ENCODE measurements at places on chromosomes 7 and 10.

DNA sequence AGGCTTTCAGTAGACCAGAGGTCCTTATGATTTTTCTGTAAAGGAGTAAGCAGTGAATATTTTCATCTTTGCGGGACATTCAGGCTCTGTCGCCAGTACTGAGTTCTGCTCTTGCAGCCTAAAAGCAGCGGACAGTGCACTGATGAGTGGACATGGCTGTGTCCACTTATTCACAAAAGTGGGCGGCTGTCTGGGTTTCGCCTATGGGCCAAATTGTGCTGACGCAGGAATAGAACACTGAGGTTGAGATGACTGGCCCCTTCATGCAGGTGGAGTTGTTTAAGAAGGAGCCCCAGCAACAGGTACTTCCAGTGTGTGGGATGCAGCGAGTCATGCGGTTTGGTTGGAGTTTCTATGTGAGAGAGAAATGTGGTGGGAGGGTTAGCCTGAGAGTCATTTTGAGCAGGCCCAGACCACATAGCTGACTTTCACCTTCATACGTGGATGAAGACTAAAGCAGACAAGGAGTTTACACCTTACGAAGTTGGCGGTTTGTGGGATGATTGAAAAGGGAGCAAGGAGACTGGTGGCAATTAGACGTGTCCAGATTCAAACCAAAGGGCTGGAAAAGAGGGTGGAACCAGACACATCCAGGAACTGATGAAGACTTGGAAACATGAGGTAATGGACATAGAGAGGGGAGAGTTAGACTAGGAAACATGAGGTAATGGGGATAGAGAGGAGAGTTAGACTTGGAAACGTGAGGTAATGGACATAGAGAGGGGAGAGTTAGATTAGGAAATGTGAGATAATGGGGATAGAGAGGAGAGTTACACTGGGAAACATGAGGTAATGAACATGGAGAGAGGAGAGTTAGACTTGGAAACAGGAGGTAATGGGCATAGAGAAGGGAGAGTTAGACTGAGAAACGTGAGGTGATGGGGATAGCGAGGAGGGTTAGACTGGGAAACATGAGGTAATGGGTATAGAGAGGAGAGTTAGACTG is 38.2 kb downstream of the WDR37 start:
- peak; percentile 65 for DNase-seq

GRCh38 chr10:88116971-88117626 is 253.7 kb downstream of the PTEN start:
- peak; percentile 74 for DNase-seq

- DNase-seq: no peak
These were observed 21.2 kb upstream of the UCN3 start for GRCh38 chr10:5343561-5343960.

- DNase-seq: no peak
These were observed 38.8 kb upstream of the LYZL1 start for GRCh38 chr10:29250066-29250465.

- peak; percentile 88 for DNase-seq
These were observed 262.8 kb upstream of the AOAH start for GRCh38 chr7:36986948-36987724.

GRCh38 chr7:27661811-27662489 is 733 bp downstream of the HIBADH start:
- DNase-seq: no peak

- no peak for DNase-seq
These were observed 42.7 kb downstream of the ZNF438 start for GRCh38 chr10:30988831-30989435.

GRCh38 chr7:148211740-148212151 is 378.8 kb upstream of the C7orf33 start:
- DNase-seq: no peak

- DNase-seq: peak; percentile 88
These were observed 17.7 kb downstream of the ADAM8 start for GRCh38 chr10:133258818-133259601.

GRCh38 chr10:90462749-90463470 is 394.9 kb downstream of the HTR7 start:
- DNase-seq: no peak

DNA sequence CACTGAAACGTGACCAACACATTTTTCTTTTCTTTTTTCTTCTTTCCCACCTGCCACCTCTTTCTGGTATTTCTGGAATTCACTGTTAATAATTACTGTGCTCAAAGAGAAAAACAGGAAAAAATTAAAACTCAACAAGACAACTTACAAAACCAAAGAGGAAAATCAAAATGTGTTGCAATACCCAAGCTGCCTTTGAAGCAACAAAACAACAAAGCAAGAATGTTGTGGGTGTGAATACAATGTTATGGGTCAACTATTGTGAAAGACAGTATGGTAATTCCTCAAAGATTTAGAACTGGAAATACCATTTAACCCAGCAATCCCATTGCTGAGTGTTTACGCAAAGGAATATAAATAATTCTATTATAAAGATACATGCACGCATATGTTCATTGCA is 415.1 kb downstream of the GFRA1 start:
- no peak for DNase-seq

- no peak for DNase-seq
These were observed 234.5 kb downstream of the TCERG1L start for GRCh38 chr10:131077031-131077430.

DNA sequence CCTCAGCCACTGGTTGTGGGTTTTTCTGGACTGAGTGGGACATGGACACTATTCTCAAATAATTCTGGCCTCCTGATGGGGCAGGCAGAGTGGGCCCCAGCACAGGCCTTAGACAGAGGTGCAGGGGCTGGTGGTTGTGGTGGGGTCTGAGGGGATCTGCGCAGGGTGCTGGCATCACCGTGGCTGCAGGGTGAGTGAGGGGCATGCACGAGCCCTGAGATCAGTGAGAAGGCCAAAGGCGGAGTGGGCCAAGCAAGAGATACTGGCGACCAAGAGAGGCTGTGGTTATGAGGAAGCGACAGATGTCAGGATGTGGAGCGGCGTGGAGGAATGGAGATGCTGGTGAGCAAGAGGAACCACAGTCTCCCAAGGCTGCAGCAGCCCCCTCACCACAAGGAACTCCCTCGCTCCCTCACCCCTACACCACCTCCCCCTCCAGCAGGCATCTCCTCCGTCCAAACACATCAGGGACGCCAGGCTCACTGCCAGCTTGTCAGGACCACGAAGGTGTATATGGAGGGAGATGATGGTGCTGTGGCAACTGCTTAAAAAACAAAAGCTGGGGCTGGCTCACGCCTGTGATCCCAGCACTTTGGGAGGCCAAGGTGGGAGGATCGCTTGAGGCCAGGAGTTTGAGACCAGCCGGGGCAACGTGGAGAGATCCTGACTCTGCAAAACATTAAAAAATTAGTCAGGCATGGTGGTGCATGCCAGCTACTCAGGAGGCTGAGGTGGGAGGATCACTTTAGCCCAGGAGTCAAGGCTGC is 9.6 kb downstream of the PRF1 start:
- peak; percentile 56 for DNase-seq

- DNase-seq: no peak
These were observed 219.2 kb downstream of the ETV1 start for GRCh38 chr7:13770305-13770704.

DNA sequence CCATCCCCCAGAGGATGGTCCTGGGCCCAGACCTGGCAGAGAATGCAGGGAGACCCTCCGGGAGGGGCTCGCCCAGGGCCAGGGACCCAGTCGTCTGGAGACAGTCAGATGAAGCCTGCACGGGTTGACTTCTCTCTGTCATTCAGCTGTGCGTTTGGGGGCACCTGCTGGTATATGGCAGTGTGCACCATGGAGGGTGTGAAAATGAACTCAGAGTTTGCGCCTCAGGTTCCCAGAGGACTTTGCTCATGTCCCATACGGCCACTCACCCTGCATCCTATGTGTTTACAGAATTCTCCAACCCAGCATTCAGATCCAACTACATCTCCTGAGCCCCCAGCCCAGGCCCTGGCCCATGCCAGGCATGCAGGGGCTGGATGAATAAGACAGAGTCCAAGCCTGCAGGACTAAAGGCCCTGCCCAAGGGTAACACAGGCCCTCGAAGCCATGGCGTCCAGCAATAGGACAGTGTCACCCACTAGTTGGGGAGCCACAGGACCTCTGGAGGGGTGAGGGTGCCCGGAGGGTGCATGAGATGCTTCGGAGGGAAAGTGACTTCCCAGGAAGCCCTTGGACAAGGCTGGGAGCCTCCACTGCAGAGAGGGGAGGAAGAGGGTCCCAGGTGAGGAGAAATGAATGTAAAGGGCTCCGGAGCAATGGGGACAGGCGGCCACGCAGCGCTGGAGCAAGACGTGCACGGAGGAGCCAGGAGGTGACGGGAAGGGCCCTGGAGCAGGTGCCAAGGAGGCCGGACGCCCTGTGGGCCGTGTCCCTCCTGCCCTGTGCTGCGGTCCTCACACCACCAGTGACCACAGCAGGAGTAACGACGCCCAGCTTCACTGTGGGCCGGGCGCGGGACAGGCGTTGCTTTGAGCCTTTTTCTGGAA is 36.3 kb downstream of the CALML3 start:
- DNase-seq: no peak

DNA sequence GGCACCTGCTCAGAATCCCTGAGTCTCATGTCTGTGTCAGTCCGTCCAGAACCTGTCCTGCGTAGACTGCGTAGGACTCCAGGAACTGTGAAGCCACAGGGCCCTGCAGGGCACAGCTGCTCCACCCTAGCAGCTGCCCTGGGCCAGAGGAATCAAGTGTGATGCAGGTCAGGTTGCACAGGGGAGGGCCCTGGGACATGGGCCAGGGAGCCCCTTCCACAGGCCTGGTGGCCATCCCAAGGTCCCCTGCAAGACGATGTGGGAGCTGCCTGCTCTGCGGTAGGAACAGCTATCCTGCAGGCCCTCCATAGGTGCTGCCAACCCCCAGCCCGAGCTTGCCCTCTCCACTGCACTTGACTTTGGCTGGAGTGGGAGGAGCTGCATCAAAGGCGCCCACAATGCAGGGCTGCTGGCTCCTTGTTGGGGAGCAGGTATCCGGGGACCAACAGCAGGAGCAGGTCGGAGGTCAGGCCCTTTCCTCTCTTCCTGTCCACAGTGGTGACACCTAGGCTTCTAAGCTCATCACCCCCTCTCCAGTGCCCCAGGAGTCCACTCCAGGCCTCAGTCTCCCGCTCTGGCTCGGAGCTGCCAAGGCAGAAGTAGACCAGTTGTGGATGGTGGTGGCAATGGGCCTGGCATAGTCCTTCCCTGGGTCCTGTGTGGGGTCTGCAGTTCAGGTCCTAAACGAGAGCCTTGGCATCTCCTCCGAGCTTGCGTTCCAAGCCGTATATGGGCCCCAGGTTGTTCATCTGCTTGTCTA is 149.1 kb downstream of the MAPK8 start:
- DNase-seq: no peak

GRCh38 chr10:58806970-58807628 is 294.4 kb downstream of the BICC1 start:
- DNase-seq: no peak

DNA sequence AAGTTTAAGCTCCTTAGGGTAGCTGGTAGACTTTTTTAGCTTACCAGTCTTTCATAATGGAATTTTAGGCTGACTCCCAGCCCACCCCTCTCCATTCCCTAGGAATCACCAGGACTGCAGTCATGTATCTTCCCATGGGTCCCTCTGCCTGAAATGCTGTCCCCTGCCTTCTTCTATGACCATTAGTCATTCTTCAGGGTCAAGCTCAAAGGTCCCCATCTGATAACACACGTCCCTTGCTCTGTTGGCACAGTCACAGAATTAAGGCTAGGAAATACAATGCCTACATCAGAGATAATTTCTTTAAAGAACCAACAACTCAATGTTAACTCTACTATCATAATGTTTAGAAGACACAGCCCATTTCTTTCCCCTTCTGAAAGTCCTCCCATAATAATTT is 140.6 kb downstream of the RAPGEF5 start:
- DNase-seq: no peak

- no peak for DNase-seq
These were observed 67.9 kb downstream of the DAGLB start for GRCh38 chr7:6379886-6380285.

GRCh38 chr10:128295003-128295402 is 168.8 kb upstream of the MKI67 start:
- DNase-seq: no peak

- no peak for DNase-seq
These were observed 438 bp downstream of the ARID5B start for GRCh38 chr10:61901829-61902444.

DNA sequence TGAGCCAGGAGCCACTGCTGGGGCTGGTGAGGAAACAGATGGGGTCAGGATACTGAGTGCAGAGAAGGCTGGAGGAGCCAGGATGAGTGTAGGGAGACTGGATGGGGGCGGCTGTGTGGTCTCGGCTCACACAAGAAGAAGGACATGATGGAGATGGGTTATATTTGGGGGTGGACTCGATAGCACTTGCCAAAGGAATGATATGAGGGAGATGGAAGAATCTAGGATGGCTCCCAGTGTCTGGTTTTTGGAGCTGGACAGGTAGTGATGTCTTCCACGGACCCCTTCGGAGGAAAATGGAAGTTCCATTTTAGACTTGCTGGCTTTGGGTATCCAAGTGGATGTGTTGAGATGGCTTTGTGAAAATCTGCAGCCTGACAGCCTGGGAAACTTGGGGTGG is 83.9 kb downstream of the CDH23 start:
- DNase-seq: no peak

GRCh38 chr7:117259615-117260014 is 63.2 kb downstream of the WNT2 start:
- DNase-seq: no peak

- DNase-seq: no peak
These were observed 168.0 kb upstream of the AHR start for GRCh38 chr7:17130281-17131059.

DNA sequence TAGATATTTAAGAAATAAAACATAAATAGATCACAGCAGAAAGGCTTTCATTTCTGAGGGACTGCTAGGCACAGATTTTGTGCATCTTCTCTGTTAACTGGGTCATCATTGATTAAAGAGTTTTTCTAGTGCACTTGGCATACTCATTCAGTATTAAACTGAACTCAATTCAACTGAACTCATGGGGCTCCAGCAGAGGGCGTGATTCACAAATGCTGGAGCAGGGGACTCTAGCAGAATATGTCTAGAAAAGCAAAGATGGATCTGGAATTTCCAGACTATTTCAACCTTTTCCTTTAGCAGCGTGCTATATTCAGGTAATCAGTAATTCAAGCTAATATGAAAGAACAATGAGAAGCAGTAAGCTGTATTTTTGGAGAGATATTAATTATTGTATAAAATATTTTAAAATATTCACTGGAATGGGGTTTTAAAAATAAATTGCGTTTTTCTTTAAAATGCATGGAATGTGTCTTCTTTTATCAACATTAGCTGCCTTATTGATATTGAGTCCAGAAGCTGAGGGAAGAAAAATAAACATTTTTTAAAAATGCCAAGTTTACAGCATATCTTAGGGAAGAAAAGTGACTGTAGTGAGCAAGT is 296.8 kb upstream of the CACNA2D1 start:
- DNase-seq: no peak

DNA sequence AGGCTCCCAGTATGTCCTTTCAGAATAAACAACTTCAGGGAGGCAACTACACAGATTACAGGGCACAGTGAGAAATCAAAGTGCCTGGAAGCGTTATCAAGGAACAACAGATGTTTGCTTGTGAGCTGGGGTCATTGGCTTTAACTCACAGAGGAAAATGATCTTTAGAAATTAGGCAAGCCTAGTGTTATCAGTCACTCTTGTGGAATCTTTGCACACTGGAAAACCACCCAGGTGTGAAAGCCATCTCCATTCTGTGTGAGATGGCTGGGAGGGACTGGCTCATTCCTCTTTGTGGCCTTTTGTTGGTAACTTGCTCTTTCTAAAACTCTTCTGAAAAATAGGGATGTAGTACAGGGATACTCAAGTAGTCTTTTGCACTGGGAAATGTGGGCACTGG is 716.0 kb downstream of the XPNPEP1 start:
- DNase-seq: no peak

- DNase-seq: no peak
These were observed 31.5 kb upstream of the BTRC start for GRCh38 chr10:101322266-101323108.

Data from activated CD8-positive, alpha-beta memory T cell treated with anti-CD3 and anti-CD28 coated beads for 24 hours (primary cell).